Osteoblast (primary cell): ENCODE measurements at places on chromosomes 2 and 18. TPM values are rescaled to one million over a fixed set of nuclear protein-coding genes. Genes with fewer than 3 reads are reported as not detected.

Gene INPP5D
- under 0.01 TPM in 2 replicates for total RNA-seq

Gene HOXD1
- not detected in 2 replicates for total RNA-seq

Gene EGR4
- not detected in 2 replicates for total RNA-seq

Gene GPR75
- 1.8 and 2.2 TPM in 2 replicates for total RNA-seq

Gene IAH1
- total RNA-seq: 52.1 and 56.6 TPM in 2 replicates

Gene ASIC4
- under 0.01 TPM in 1 of 2 replicates, not detected in the other for total RNA-seq

Gene SAG
- total RNA-seq: not detected in 2 replicates

- no peaks in the 10 kb centered on the region for H3K27me3 ChIP-seq
- no peak overlapping the region for H3K27ac ChIP-seq
- H3K4me1 ChIP-seq: no peaks in the 10 kb centered on the region
- H3K4me3 ChIP-seq: no peak overlapping the region
- H3K36me3 ChIP-seq: no peaks in the 10 kb centered on the region
Measured at GRCh38 chr18:37464257-37464656, 101.3 kb downstream of the CELF4 start.

GRCh38 chr2:237090906-237091305 is 5.2 kb downstream of the COPS8 start:
- peak overlapping the region; percentile 82 for H3K27ac ChIP-seq
- DNase-seq: no peak
- H3K36me3 ChIP-seq: peaks cover 27% of the 10 kb centered on the region
- peaks cover 27% of the 10 kb centered on the region for H3K4me1 ChIP-seq
- H3K27me3 ChIP-seq: no peaks in the 10 kb centered on the region
- no peak overlapping the region for H3K4me3 ChIP-seq

DNA sequence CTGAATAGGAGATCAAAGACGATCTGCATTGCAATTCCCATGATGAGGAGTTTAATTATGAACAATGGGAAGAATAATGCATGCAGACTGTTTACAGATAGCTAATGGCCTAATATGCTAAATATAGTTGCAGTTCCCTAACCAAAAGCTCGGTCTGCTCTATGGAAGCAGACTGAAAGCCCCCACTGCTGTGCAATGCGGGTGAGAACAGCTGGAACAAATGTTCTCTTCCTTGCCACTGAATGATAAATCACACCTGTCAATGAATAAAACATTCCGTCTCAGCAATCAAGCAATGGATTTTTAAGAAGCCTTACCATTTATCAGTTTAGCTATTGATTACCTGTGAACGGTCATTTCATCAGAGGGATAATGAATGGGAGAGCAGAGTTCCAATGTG is 704.5 kb upstream of the RAB6C start:
- DNase-seq: no peak
- no peaks in the 10 kb centered on the region for H3K27me3 ChIP-seq
- no peaks in the 10 kb centered on the region for H3K36me3 ChIP-seq
- H3K27ac ChIP-seq: no peak overlapping the region

DNA sequence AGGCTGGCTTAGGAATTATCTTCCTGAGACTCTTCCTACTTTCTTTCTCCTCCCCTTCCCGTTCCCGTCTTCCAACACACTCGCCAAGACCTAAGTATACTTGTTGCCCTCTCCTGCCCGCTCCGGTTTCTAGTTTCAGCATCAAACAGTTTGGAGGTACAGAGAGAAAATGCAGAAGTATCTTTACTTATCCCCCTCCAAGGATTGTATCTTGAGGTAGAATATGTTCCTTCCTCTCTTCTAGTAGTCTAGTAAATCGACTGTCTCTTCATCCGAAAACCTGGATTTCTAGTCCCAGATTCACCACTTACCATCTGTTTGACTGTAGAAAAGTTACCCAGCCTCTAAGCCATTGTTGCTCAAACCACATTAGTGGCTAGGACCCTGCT is 755 bp downstream of the EIF4E2 start:
- no peak for DNase-seq
- peak overlapping the region; percentile 95 for H3K27ac ChIP-seq
- peaks cover 24% of the 10 kb centered on the region for H3K36me3 ChIP-seq
- peaks cover 13% of the 10 kb centered on the region for H3K4me1 ChIP-seq

GRCh38 chr2:167510071-167510759 is 621.9 kb downstream of the XIRP2 start:
- H3K4me1 ChIP-seq: no peaks in the 10 kb centered on the region
- H3K4me3 ChIP-seq: no peak overlapping the region
- H3K27me3 ChIP-seq: no peaks in the 10 kb centered on the region
- H3K27ac ChIP-seq: no peak overlapping the region
- H3K36me3 ChIP-seq: no peaks in the 10 kb centered on the region

- DNase-seq: peak; percentile 25
- H3K27ac ChIP-seq: peak overlapping the region; percentile 5
- H3K36me3 ChIP-seq: peaks cover 21% of the 10 kb centered on the region
- no peak overlapping the region for H3K4me3 ChIP-seq
- no peaks in the 10 kb centered on the region for H3K27me3 ChIP-seq
- H3K4me1 ChIP-seq: peaks cover 4% of the 10 kb centered on the region
Measured at GRCh38 chr2:215354771-215355695, 43.2 kb downstream of the ATIC start.

GRCh38 chr2:25174192-25174861 is 5.9 kb upstream of the POMC start:
- H3K27ac ChIP-seq: no peak overlapping the region
- H3K4me1 ChIP-seq: no peaks in the 10 kb centered on the region
- no peaks in the 10 kb centered on the region for H3K36me3 ChIP-seq
- DNase-seq: peak; percentile 29
- H3K27me3 ChIP-seq: peaks cover 46% of the 10 kb centered on the region

GRCh38 chr18:59220164-59220783 is 316 bp downstream of the GRP start:
- H3K27ac ChIP-seq: no peak overlapping the region
- peaks cover 90% of the 10 kb centered on the region for H3K27me3 ChIP-seq
- peak; percentile 65 for DNase-seq
- no peak overlapping the region for H3K4me3 ChIP-seq
- no peaks in the 10 kb centered on the region for H3K4me1 ChIP-seq

- H3K27ac ChIP-seq: no peak overlapping the region
- no peak for DNase-seq
- no peaks in the 10 kb centered on the region for H3K36me3 ChIP-seq
- H3K4me3 ChIP-seq: no peak overlapping the region
- peaks cover 20% of the 10 kb centered on the region for H3K4me1 ChIP-seq
- H3K27me3 ChIP-seq: no peaks in the 10 kb centered on the region
Measured at GRCh38 chr2:42918041-42918440, 125.7 kb upstream of the HAAO start.

DNA sequence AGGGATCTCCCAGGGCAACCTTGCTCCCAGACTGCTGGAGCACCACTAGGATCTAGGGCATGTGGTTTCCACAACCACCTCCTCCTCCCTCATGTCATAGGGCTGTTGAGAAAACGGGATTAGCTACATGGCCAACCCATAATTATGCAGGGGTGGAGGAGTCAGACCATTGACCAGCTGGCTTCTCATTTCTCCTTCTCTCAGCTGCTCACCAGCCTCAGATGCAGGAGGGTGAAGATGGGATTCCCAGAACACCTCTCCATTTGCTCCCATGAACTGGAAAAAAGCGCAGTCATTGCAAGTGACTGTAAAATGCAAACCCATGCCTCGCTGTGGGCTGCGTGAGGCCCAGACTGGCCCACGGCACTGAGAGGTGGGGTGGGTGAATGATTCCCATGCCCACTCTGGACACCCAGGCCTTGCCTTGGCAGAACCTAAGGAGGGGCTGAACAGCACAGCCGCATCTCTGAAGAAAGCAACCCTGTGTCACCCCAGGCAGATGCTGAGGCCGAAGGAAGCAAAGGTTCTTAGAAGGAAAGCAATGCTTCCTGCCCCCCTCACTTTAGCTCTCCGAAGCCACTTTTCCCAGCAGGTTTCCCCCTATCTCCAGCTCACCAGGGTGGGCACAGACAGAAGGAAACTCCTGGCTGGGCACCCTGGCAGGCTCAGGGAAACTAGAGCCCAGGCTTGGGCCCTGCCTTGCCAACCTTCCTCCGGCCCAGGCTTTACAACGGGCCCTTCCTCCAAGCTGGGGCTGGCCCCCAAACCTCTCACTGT is 69.6 kb upstream of the RTN4 start:
- peak overlapping the region; percentile 57 for H3K27ac ChIP-seq
- H3K4me1 ChIP-seq: peaks cover 42% of the 10 kb centered on the region
- H3K27me3 ChIP-seq: no peaks in the 10 kb centered on the region
- H3K4me3 ChIP-seq: no peak overlapping the region

DNA sequence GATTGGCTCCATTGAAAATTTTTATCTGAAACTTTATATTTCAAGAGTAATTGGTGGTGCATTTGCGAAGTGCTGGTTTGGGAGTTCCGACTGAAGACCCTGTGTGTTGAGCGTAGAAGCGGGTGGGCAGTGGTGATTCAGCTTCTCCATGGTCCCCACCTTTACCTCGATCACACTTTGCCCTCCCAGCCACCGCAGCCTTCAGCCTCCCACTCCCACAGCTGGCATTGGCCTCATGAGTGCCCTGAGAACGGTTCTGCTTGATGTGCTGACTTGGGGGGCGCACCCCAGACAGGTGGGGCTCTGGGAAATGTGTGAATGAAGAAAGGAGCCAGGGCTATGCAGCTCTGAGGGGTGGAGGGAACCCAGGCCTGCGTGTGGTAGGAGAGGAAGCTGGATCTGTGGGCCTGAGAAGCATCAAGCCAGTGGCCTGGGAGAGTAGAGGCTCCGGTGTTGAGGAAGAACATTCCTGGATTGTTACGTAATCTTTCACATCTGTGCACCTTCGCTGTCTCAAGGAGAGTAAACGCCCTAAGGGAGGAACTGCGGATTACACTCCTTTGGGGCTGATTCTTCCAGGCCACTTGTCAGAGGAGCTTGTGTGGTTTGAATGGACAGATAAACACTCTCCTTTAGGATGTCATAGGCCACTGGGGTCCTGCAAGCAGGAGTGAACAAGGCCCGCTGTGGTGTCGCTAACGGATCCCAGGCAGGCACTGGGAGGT is 83.8 kb downstream of the NPAS2 start:
- H3K27me3 ChIP-seq: peaks cover 19% of the 10 kb centered on the region
- peak overlapping the region; percentile 87 for H3K27ac ChIP-seq
- no peak overlapping the region for H3K4me3 ChIP-seq
- no peaks in the 10 kb centered on the region for H3K36me3 ChIP-seq
- peaks cover 22% of the 10 kb centered on the region for H3K4me1 ChIP-seq

DNA sequence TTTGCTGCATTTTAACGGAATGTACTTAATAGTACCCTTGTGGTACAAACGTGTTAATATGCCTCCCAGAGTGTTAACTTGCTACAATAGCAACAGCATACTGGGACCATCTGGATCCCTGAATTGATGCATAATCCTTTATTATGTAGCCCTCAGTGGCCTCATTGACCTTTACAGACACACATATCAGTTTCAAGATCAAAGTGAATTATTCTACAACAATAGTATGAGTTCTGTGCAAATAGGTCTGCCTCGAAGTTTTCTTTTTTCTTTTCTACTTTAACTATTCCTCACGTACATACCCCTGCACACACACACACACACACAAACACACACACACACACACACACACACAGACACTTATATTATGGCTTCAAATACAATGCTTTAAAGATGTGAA is 1622.1 kb downstream of the LRP1B start:
- no peaks in the 10 kb centered on the region for H3K4me1 ChIP-seq
- no peaks in the 10 kb centered on the region for H3K27me3 ChIP-seq
- H3K27ac ChIP-seq: no peak overlapping the region

DNA sequence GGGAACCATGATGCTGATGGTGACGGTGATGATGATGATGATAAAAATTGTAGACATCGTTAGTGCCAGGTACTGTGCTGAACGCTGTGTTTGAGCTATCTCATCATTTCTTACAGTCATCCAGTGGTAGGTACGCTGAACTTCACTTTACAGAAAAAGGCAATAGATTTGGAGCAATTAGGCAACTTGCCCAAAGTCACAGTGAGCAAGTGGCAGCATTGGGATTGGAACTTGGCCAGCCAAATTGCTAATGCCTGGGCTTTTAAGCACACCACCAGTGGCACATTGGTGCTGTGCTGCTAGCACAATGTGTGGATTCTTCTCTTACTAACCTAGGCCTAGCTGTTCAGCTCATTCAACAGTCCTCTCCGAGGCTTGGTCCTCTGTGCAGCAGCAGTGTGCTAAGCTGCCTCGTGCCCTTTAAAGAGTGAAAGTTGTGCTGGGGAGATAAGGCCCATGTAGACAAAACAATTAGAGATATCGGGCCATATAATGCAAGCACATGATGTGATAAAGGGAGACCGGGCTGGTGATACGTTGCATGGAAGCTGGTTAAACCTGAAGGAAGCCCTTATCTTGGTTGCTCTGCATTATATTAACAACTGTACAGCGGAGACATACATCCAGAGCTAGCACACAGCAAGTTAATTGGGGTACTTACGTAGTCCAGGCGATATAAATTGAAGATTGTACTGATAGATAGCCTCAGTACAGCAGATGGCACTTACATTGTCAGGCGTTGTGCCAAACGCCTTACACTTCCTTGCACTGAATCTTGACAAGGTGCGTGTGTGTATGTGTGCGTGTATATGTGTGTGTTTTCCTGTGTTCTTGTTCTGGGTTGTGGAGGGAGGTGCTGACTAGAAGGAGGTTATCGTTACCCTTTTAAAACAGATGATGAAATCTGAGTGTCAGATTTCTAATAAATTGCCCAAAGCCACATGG is 28.4 kb downstream of the HK2 start:
- peaks cover 8% of the 10 kb centered on the region for H3K36me3 ChIP-seq
- H3K4me3 ChIP-seq: no peak overlapping the region
- no peaks in the 10 kb centered on the region for H3K27me3 ChIP-seq

DNA sequence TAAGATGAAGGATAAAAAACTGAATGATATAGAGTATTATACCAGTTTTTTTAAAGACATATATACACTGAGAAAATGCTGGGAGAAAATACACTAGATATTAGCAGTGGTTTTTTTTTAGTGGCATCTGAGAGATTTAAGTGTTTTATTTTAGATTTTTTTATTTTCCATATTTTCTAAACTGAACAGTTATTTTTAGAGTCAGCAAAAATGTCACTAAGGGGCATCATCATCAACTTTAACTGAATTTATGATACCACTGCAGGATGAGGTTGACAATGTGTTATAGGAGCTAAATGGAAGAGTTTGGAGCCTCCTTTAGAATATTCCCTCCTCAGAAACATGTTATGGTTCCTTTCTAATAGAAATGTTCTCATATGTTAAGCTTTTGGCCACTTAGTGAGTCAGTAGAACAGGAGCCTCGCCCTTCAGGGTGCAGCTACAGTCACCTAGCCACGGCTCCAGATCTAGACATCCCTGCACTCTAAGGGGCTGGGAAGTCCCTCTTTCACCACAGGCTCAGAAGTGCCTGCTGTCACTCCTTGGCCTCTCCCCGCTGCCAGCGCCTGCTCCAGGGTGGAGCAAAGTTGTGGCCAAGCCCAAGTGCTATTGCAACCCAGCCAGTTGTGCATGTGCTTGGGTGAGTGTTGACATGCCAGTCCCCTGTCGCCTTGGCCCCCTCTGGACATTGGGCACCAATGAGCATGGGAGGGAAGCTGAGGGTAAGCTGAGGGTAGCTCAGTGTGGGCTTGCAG is 210.7 kb upstream of the RASGRP3 start:
- no peak overlapping the region for H3K4me3 ChIP-seq
- no peak for DNase-seq
- H3K27ac ChIP-seq: no peak overlapping the region
- peaks cover 8% of the 10 kb centered on the region for H3K4me1 ChIP-seq
- H3K36me3 ChIP-seq: peaks cover 50% of the 10 kb centered on the region
- H3K27me3 ChIP-seq: no peaks in the 10 kb centered on the region
